Renal cortical epithelial cell (primary cell): ENCODE measurements at places on chromosomes 1 and 21.
A peak's percentile ranks its signal among the peaks of the same experiment; 100 is the strongest.

- peak; percentile 52 for DNase-seq
Measured at GRCh38 chr1:52238474-52238873, 96.6 kb downstream of the ZFYVE9 start.

DNA sequence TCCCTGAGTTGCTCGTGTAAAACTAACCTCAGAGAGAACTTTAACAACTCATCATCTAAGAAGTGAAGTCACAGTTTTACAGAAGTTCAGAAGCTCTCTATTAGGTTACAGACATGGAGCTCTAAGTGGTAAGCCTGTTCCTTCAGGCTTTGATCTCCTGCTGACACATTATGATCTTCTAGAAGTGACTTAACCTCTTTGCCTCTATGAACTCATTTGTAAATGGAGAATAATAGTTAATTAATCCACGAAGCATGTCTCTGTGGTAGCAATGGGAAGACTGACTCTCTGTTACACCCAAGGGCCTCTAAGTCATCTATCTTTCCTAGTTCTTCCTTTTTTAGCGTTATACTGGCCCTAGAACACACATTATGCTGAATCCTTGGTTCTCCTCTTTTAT, 157.9 kb upstream of the NRIP1 start:
- DNase-seq: peak; percentile 93

- peak; percentile 87 for DNase-seq
Measured at GRCh38 chr1:24536391-24536840, 19.5 kb upstream of the NCMAP start.

GRCh38 chr1:40877698-40878097, 15.5 kb upstream of the CITED4 start:
- peak; percentile 97 for DNase-seq

DNA sequence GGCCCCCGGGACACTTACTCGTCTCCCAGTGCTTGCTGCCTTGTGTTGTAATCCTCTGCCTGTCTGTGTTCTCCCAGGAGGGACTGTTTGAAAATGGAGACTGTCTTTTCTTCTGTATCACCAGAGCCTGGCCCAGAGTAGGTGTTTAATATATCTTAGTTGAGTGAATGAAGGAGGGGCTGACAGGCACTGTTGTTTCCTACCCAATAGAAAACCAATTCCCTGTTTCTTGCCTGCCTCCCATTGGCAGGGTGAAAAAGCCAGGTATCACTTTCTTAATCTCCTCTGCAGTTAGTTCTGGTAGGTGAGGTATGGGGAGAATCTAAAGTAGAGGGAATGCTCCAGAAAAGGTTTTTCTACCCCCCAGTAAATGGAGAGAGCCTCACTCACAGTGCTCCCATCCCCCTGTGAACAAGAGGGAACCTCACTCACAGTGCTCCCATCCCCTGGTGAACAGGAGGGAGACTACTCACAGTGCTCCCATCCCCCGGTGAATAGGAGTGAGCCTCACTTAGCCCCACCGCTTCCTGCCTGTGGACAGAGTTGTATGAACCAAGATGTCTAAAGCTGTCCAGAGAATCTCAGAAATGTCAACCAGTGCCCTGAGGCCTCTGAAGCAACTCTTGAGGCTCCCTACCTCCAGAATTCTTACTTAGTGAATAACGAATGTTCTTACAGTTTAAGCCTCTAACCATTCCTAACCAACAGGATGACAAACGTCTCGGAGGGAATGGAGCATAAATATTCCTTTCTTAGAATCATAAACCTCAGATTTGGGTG, at the start of gene GJA5:
TSS of gene GJA5 (minus strand) at position 122 of the 780 bp plus-strand sequence. CDS start 1,364 bp downstream, outside the sequence.
- DNase-seq: no peak

DNA sequence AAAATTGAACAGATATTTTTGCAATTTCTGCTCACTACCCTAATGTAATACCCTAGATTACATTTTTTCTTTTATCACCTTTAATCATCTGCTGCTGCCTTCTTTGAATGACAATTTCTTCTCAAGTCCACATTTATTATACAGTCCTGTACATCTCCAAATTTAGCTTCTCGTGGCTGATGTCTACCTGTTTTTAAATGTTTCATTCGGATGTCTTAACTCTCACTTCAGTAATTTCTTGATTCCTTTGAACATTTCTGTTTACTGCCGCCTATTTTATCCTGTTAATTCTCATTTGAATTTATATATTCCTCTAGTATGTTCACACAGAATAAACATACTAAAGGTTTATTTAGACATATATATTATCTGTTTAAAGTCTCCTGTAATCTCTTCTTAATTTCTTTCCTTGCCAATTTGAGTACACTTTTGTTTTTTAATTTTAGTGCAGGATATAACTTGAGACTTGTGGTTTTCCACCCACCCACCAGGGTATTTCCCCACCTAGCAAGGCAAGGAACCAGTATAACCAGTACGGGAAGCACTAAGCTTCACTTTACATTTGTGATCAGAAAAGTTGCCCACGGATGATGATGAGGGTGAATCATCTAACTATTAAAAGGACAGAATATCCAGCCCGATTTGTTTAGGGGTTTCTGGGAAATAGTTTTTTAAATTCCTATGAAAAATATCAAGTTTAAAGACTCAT, 12.7 kb downstream of the INSL5 start:
- peak; percentile 20 for DNase-seq

GRCh38 chr1:206967096-206967849, 3.0 kb downstream of the FCAMR start:
- DNase-seq: peak; percentile 89

GRCh38 chr1:234600418-234601281, 9.3 kb downstream of the IRF2BP2 start:
- DNase-seq: peak; percentile 66

- DNase-seq: no peak
Measured at GRCh38 chr1:150843474-150843873, 32.9 kb downstream of the ARNT start.
